ENCODE measurements at places on chromosomes 5 and 9.

DNA sequence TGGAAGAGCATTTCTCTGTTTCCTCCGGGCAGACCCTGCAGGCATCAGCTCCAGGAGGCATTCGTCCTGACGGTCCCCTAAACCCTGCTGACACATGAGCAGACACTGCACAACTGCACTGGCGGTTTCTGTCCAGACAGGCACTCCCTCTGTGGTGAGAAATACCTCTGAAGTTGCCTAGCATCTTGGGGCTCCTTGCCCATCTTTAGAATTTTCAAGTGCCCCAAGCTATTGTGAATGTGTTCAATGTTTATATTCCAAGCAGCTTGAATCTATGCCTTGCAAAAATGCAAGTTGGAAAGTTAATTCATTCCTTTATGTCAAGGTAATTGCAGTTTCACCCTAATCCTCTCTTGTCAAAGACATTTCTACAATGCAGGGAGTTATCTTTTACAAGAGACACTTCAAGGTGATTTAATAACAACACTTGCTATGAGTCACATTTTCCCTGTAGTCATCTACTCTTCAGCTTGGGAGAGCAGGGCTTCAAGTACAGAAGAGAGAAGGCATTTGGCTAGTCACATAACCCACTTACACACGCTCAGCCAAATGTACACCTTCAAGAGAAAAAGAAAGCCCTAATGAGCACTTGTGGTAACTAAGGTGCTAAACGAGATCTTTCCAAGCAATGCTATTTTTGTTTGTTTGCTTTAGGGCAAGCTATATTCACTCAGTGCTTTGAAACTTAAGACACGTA, 302.5 kb downstream of the MLLT3 start:
- no peak for DNase-seq

GRCh38 chr5:107532169-107532878, 138.4 kb downstream of the EFNA5 start:
- no peak for DNase-seq

DNA sequence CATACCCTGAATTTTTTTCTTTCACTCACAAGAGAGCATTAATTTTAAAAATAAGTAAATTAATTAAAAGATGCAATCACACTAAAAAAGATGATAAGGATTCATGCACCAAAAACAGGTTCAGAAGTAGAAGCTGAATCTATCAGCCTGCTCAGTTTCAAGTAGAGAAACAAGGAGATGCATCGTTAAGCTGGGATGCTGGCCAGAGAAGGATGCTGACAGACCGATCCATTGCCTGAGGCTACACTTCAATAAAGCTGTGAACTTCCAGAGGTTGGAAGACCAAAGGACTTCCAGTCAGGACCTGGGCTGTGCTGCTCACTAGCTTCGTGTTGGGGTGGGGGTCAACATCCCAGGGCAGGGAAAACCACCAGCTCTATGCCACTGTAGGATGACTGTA, 457.7 kb downstream of the EFNA5 start:
- no peak for DNase-seq

DNA sequence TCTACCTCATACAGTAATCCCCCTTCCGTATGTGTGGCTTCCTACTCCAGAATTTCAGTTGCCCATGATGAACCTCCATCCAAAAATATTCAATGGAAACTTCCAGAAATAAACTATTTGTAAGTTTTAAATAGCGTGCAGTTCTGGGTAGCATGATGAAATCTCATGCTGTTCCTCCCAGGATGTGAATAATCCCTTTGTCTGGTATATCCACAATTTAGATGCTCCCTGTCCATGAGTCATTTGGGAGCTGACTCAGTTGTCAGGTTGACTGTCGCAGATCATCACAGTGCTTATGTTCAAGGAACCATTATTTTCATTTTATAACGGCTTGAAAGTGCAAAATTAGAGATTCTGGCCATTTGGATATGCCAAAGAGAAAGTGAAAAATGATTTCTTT, 290.1 kb upstream of the CDH9 start:
- no peak for DNase-seq

- DNase-seq: no peak
Measured at GRCh38 chr5:89399548-89399947, 516.6 kb upstream of the MEF2C start.

GRCh38 chr5:169133531-169133930, 167.4 kb downstream of the SLIT3 start:
- DNase-seq: no peak

DNA sequence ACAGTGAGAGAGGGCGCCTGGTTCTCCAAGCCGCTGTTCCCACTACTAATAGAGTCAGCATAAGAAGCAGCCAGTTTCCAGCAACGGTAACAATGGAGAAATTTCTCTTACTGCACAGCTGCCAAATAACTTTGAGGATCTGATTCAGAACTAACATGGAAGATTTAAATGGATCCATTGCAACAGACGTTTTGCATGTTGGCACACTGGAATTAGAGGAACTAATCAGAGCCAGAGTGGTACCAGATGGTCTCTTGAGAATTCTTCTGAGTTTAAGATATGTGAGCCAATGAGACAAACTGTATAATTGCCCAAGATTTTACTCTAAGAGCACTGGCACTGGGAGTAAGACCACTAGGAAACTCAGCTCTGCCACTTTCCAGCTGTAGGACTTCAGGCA, 186.5 kb downstream of the EFNA5 start:
- DNase-seq: no peak

DNA sequence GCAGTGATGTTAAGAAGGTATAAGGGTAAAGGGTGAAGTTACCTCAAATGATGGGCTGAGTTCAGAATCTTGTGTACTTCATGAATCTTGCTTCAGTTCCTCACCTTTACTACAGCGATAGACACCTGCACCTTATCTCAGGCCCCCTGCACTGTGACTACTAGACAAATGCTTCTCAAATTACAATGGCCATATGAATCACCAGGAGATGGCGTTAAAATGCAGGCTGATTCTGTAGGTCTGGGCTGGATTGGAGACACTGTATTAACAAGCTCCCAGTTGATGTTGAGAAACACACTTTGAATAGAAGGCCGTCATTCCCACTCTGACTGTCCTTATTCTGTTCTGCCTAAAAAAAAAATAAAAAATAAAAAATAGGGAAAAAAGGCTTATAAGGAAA, 29.8 kb downstream of the TARS1 start:
- no peak for DNase-seq

DNA sequence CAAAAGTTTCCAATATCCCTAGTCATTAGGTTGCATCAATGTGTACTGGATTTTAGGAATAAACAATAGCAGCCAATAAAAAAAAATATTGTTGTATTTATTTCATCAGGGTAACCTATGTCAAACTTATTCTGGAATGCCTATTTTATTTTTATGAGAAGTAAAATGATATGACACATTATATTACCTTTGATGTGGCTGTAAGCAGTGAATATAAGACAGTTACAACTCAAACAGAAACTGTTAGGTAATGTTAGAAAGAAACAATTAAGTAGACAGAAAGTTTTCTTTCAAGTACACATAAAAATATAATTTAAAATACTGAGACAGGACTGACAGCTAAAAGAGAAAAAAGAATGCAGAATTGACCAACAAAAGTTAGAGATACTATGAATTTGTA, 65.5 kb downstream of the GNG10 start:
- DNase-seq: no peak

DNA sequence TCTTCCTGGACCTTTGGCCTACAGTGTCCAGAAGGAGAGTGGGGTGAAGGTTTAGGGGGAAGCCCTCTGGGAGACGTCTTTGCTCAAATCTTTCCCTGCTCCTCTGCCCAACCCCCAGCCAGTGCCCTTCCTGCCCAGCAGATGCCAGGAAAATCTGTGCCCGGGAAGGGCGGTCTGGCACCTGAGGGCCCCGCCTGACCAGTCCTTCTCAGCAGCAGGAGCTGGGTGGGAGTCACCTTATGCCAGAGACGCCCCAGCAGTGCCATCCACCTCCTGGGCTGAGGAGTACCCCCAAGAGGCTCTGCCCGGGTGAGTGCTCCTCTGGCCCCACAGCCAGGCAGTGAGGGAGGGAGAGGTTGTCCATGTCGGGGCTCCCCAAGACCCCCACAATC, 14.9 kb upstream of the CERCAM start:
- no peak for DNase-seq

DNA sequence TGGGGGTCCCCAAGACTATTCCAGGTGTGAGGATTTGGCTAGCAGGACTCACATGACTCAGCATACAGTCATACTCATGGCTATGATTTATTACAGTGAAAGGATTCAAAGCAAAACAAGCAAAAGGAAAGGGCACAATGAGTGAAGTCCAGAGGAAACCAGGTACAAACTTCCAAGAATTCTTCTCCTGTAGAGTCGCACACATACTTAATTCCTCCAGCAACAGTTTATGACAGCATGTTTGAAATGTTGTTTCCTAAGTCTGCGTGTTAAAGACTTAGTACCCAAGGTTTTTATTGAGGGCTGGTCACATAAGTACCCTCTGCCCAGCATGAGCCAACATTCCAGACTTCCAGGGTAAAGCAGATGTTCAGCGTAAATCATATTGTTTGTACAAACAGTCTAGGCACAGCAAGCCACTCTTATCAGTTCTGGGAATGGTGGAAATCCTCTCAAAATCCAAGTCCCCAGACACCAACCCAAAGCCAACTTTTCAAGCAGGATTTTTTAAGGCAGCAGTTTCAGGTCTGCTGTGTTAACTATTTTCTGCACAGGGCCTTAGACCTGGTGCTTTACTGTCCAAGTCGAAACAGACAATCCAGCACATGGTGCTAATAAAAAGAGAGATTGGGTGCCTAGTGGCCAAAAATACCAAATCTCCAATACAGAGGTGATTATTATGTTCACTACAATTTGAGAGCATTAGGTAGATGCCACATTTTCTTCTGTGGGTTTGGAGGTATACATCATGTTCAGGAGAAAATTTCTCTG, 18.6 kb upstream of the RICTOR start:
- DNase-seq: no peak

DNA sequence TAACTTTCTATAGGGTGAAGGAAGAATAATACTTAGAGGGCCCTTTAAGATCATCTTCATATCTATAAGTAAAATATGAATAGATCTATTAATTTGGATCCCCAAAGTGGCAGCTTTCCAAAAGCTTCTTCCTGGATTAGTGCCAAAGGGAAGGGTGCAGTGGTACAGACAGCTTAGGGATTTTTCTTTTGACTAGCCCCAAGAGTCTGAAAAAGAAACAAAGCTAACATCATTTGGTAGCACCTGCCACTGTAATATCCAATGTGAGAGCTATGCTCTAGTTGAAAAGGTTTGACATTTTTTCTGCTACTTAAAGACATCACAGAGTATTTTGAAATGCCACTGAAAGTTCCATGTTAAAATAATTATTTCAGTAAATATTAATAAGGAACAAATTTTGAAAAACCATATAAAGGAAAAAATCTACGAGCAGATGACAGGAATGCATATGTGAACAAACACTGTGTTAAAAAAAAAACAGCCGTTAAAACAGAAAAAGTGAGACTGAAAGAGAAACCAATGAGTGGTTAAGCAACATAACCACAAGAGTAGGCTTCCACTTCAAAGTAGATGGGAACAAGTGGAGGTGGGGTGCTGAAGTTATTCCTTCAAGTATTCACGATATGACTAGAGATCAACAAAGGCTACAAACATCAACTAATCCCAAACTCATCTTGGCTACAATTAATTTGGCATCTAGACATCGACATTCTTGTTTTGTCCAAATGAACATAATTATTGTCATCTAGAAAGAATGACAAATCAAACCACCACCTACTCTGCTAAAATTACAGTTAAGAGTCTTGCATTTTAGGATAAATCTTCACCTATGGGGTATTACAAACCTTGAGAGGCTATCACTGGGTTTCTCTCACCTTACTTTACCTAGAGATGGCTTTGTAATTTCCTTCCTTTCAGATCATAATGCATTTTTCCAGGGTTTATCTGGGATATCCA, 137.5 kb downstream of the CPLANE1 start:
- DNase-seq: no peak

DNA sequence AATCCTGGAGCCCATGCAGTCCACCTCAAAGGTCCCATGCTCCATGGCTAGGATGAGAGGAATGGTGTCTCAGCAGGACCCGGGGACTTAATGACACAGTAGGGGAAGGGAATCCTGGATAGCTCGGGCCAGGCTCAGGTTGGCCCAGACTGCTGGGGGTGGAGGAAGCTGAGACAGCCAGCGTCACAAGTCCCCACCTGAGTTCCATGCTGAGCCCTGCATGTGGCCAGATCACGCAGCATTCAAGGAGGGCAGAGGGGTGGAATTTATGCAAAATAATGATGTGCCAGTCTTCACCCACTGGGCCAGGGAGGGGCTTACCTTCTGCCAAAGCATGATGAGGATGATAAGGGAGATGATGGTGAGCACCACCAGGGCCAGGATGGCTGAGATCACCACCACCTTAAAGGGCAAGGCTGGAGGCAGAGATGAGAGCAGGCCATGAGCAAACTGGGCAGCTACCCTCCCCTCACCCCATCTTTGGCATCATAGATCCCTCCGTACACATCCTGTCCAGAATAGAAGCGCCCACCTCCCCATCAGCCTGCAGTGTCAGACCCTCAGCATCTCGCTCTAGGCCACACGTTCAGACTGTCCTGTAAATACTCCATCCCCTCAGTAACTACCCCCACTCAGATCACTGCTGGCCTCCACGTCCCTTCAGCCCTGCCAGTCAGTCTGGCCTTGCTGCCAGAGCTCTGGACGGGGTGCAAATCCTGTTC, 29.3 kb downstream of the PDGFRB start:
- no peak for DNase-seq

DNA sequence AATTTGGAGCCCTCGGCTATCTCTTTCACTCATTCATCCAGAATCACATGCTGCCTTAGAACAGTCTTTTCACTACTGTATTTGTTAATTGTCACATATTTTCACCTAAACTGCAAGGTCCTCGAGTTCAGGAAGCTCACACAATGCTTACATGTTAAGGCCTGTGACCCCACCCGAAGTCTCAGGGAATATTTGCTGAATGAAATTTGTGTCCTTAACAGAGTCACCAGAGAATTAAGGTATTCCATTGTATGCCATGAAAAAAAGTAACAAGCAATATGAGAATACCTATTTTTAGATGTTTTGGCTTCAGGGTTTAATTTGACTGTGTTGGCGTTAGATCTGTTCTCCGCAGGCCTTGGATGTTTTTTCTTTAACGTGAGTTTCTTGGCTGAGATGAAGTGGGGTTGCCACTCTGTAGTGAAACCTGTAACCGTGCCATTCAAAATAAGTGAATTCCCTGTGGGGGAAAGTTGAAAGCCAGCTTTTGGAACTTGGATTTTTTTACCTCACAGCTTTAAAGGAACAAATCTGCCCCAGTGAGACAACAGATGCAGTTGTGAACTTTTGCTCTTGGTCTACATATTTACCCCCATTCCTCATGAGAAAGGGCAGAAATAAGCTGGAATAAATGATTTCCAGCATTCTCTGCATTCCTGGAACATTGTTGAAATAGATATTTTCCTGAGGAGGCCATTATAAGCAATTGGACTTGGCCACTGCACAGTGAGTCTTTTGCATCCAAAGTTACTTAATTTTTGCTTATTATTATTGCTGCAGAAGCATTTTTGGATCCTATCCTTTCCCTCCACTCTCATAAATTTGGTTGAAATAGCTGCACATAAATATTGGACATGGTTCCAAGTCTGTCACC, 35.9 kb upstream of the FBP1 start:
- DNase-seq: no peak

- DNase-seq: no peak
Measured at GRCh38 chr9:137620048-137620405, 1.2 kb downstream of the EHMT1 start.

GRCh38 chr5:113689647-113690046, 176.2 kb downstream of the YTHDC2 start:
- DNase-seq: no peak

Data from left colon (tissue), 2 donors.